ENCODE measurements at places on chromosomes 11 and 22.

DNA sequence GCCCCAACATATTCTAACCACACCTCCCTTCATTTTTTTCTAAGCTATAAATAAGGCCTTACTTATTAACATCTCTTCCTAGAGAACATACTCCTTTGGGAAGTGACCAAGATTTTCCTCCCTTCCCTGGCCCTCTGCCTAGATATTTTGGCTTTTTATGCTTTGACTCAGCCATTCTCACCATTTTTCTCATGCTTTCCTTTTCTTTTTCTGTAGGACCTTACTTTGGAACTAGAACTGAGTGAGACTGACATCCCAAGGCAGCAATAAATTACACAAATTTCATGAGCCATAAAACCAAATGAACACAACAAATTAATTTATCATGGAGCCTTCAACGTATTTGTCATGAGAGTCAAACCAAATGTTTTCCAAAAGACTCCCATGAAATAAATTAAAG lies 142.7 kb upstream of the CTSC start:
- no peak for DNase-seq

GRCh38 chr11:12235947-12236743 lies 125.8 kb downstream of the MICAL2 start:
- peak; percentile 65 for DNase-seq

DNA sequence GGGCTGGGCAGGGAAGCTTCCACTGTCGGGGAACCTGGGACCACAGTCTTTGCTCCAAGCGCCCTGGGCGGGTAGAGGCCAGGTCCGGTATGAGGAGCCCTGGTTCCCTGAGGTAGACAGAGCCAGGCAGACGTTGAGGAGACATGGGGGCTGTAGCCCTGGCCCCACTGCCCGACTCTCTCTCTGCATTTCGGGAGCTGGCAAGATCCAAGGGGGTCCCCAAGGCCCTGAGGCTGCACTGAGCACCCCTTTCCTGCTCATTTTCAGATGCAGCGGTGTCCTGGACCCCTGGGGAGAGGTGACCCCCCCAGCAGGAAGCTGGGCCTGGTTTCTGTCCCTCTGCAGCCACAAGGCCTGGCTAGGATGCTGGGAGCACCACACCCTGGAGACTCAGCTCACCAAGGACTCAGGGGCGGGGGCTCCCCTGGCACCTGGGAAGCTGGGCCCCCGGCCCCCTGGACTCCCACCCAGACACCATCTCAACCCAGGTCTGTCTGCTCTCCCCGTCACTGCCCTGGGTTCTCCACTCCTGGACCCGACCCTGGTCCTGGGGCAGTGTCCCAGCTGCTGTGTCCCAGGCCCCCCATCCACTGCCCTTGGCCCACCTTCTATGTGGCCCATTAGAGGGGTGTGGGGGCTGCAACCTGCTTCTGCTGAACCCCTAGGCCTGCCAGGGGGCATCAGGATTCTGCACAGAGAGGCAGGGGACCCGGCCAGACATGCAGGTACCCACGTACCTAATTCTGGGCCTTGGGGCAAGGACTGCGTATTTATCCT lies 15.0 kb upstream of the MUC6 start:
- no peak for DNase-seq

DNA sequence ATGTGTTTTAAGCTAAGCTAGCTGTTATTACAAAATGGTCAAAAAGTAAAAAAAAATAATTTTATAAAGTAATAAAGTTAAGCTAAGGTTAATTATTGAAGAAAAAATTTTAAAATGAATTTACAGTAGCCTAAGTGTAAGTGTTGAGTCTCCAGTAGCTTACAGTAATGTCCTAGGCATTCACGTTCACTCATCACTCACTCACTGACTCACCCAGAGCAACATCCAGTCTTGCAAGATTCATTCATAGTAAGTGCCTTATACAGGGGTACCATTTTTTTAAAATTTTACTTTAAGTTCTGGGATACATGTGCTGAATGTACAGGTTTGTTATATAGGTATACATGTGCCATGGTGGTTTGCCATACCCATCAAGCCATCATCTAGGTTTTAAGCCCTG lies 11.6 kb upstream of the OOSP4B start:
- no peak for DNase-seq

GRCh38 chr11:17528181-17528691 lies 16.0 kb downstream of the USH1C start:
- DNase-seq: peak; percentile 71

DNA sequence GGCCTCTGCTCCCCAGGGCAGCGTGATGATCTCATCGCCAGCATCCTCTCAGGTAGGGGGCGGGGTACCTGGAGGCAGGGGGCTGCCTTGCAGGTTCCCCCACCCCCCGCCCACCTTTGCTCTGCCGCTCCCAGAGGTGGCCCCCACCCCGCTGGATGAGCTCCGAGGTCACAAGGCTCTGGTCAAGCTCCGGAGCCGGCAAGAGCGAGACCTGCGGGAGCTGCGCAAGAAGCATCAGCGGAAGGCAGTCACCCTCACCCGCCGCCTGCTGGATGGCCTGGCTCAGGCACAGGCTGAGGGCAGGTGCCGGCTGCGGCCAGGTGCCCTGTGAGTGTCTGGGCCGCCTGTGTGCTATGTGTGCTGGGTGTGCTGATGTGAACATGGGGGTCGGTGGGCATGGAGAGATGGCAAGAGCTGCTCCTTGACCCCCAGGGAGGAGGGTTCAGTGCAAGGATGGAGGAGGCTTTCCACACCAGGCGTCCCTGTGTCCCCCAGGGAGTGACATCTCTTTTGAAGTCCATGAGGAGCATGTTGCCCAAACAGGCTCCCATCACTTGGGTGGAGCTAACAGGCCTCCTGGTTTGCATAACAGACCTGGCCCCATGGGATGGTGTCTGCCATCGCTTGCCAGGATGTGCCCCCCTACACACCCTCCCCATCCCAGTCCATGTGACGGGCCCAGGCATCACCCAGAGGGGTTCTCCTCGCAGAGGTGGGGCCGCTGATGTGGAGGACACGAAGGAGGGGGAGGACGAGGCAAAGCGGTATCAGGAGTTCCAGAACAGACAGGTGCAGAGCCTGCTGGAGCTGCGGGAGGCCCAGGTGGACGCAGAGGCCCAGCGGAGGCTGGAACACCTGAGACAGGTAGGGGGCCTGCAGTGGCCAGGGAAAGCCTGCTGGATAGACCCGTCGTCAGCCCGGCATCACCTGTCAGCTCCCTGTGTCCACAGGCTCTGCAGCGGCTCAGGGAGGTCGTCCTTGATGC lies 14.1 kb downstream of the PLCB3 start:
- DNase-seq: no peak

DNA sequence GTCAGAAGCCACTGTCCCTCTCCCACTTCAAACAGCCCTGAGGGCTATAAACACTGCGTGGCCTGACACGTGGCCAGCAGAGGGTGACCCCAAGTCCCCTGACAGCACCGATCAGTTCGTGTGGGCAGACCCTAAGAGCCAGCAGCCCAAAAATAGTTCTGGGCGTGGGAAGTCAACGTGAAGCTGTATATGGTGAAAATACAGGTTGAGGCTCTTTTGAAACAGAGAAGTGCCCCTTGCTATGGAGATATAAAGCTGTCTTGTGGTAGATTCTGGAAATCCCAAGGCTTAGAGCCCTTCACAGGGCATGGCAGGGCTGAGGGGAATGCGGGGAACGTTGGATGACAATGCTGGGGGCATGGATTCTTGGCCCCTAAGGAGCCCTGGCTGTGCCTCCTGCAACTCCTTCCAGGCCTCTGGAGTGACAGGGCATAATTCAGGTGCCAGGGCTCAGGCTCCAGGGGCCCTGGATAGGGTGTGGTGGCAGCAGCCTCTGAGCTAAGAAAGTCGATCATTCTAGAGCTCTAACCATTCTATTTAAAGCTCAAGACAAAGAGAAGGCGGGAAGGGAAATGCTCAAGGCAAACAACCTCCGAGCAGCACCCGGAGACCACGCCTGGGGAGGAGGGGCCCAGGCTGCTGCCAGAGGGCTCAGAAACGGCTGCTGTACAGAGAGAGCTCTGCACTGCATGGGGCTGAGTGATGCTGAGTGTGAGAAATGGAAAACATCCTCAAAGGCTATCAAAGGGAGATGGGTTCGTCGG lies 60.4 kb upstream of the CD5 start:
- DNase-seq: peak; percentile 85

DNA sequence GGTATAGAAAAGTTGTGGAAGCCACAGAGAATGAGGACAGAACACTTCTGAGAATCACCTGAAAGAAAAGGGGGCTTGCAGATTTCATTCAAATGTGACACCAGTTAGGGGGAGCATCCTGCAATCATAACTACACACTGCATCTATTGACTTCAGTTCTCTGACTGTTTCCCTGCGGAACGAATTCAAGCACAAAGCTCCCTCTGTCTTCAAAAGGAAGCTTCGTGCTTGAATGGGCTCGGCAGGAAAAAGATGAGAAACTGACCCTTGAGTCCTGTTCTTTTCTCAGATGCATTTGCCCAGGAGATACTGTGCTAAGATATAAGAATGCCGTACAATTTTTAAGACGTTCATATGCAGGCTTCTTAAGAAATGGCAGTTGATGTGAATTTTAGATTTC lies 2000.4 kb upstream of the RAG2 start:
- DNase-seq: no peak

GRCh38 chr11:117597071-117597470 lies 199.9 kb downstream of the DSCAML1 start:
- DNase-seq: peak; percentile 60

GRCh38 chr11:75845324-75845723 lies 30.3 kb downstream of the UVRAG start:
- DNase-seq: no peak

DNA sequence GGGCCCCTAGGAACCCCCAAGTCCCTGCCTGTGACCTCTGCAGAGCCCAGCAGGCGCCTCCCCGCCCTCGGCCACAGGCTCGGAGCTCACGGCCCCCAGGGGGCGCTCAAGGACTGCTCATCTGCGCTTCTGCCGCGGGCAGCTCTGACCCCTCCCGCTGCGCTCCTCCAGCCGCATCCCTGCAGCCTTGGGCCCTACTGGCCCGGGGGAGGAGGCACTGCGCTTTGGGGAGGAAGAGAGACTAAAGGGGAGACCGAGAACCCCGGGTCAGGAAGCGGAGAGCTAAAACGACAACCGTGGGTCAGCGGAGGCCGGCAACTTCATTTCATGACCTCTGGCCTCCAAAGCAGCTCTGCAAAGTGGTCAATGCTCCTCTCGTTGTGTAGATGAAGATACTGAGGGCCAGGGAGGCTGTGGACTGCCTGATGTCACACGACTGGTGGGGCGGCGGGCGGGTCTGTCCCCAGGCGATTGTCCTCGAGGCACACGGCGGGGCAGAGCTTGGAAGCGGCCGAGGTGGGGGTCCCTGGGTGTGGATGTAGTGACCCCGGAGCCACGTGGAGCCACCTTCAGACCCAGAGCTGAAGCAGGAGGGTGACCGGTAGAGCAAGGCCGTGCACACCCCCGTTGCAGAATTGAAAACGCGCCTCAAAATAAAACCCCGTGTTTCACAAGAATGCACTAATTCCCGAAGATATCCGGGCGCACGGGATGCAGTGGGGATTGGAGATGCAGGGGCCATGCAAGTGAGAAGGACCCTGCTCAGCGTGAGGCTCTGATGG lies 2.7 kb upstream of the KRTAP5-6 start:
- DNase-seq: peak; percentile 90

- DNase-seq: no peak
These were observed 8.8 kb upstream of the SLC5A1 start for GRCh38 chr22:32034275-32034674.

GRCh38 chr11:68974421-68975194 lies 6.2 kb downstream of the MRGPRD start:
- DNase-seq: peak; percentile 32

GRCh38 chr11:42237701-42238235 lies 778.3 kb upstream of the LRRC4C start:
- DNase-seq: no peak

GRCh38 chr11:102111011-102111786 lies 952 bp downstream of the YAP1 start:
- peak; percentile 4 for DNase-seq

- no peak for DNase-seq
These were observed 76.1 kb downstream of the BBOX1 start for GRCh38 chr11:27116684-27117083.

All from stimulated activated CD4-positive, alpha-beta T cell treated with anti-CD3 and anti-CD28 coated beads, Interleukin-15, amount 100 ng/mL, for 24 hours (primary cell).